ENCODE measurements at places on chromosomes 11 and 22. TPM values are rescaled to one million over a fixed set of nuclear protein-coding genes. Genes with fewer than 3 reads are reported as not detected.

DNA sequence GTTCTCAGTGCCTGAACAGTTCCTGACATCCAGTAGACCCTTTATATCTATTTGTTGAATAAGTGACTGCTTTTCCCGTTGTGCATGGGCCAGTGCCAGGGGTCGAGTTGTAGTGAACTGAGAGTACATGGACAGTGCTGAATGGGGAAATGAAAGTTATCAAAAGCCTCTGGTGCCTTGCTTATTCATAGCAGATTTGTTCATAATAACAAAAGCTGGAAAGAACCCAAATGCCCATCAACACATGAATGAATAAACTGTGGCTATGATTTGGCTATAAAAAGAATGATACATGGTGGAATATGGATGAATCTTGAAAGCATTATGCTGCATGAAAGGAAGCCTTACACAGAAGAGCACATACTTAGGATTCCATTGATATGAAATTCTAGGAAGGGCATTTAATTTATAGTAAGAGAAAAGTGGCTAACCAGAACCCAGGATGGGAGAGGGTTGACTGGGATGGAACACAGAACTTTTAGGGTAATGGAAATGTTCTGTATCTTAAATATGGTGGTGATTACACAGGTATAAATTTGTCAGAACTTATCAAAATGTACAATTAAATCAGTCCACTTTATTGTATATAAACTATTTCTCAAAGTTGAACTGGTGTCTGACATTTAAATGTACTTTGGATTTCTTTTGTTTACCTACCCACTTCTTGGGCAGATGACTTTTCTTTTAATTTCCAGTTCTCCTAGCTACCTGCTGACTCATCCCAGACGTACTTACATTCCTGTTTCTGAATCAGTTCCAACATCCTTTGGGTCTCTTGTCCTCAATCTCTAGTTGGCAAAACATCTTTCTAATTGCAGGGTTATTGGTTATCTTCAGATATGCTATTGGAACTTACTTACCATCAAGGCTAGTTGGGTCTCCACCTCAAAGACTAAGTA lies 42.8 kb downstream of the PACS1 start:
- DNase-seq = no peak

DNA sequence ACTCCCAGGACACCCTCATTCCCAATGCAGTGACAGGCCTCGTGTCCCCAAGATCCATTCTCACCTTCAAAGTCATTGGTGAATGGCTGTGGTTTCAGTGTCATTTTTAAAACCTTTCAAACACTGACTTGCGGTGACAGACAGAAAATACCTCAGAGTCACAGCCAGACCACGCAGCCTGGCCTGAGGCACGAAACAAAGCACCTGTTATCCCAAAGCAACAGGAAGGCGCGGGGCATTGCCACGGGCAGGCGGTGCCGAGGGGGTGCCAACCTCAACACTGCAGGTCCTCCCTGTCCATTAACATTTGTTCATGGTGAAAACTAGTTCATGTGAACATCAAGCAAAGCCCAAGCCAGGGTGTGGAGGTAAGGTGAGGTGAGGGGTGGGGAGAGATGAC lies 38.2 kb downstream of the RPUSD4 start:
- DNase-seq = no peak

GRCh38 chr11:44189986-44190882 lies 94.8 kb downstream of the EXT2 start:
- no peak for DNase-seq

DNA sequence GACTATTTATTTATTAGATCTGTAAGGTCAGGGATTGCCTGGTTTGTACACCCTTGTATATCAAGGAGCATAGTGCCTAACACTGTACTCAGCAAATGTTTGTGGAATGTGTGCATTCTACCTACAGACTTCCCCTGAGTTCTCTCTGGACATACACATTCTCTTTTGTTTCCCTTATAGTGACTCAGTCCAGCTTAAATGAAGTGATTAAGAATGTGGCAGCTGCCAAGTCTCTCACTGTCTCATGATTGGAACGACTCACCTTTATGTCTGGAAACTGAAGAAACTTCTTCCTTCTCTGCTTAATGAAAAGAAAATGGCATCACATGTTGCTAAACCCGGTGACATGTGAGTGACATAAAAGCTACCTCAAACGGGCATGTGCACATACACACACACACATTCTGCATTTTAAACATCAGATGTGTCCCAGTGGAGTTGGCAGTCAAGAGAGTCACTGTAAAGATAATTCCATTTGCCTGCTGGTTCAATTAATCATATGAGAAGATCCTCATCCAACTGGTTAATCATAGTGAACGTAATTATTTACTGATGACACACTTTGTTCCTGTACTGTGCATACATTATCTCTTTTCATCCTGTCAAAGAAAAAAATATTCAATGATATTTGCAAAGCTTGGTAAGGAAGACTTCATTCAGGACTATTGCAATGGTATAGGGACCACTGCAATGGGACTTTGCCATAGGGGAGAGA lies 42.8 kb downstream of the GLYAT start:
- no peak for DNase-seq

DNA sequence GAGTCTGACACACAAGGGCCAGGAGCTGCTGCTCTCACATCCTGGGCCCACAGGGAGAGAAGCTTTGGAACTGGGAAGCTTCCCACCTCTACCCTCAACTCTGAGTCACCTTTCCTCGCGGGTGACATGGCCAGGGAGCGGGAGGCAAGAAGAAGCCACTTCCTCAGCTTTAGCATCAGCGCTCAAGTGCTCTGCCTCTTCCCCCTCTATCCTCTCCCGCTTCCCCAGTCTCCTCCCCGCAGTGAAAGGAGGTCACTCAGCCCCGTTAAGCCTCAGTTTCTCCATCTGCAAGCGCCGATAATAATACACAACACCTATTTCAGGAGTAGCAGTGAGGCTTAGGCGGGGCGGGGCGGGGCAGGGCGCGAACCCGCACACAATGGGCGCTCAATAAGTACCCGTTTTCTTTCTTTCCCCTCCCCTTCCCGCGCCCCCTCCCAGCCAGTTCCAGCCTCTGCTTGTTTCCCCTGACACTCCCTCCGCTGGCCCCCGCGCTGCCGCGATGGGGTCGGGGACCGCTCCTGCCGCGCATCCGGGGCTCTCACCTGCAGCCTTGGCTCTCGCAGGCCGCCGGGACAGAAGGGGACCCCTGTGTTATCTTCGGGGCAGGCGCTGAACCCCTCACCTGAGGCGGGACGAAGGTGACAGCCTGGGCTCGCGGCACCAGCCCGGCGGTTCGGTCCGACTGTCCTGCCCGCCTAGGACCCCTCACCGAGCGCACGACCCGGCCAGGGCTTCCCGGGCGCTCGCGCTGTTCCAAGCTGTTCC lies 892 bp downstream of the GDPD5 start:
- no peak for DNase-seq

DNA sequence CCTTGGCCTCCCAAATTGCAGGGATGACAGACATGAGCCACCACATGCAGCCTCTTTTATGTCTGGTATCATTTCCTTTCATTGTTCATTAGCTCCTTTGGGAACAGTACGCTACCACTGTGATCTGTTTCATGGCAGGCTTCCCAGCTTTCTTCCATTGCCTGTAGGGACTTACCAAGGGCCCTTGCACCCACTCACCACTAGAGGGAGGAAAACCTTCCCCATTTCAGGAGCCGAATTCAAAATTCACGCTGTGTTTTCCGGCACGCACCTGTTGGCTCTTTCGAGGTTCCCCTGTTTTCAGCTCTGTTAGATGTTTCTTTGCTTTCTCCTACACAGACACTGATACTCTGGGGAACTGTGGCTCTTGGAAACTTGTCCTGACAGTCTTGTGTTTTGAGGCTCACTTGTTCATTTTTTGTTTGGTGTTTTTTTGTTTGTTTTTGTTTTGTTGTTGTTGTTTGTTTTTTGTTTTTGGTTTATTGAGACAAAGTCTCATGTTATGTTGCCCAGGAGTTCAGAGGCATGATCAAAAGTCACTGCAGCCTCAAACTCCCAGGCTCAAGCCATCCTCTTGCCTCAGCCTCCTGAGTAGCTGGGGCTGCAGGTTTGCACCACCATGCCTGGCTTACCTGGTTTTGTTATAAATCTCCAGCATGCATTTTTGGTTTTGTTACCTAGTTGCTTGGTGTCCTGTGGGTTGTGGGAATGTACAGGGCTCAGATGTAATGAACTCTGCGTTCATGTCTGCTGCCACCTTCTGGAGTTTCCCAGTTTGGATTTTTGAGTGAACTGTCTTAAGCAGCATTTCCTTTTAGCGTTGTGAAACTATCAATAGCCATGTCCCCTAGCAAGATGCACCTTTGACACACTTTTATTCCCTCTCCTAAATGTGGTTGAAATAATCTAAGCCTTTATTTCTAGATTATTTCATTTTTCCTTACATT lies 2.3 kb downstream of the KRTAP5-11 start:
- peak; percentile 78 for DNase-seq

GRCh38 chr11:79116600-79116999 lies 324.2 kb downstream of the TENM4 start:
- DNase-seq = no peak

DNA sequence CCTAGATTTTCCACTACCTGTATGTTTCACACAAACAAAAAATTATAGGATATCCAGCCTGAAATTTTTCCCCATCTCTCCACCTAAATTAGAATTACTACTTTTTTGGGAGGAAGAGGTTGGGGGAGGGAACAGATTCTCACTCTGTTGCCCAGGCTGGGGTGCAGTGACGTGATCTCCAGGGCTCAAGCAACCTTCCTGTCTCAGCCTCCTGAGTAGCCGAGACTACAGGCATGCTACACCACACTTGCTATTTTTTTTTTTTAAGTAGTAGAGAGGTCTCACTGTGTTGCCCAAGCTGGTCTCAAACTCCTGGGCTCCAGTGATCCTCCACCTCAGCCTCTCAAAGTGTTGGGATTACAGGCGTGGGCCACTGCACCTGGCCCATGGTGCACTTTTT lies 9.5 kb downstream of the JAML start:
- no peak for DNase-seq

- no peak for DNase-seq
These were observed 85.6 kb upstream of the VPREB1 start for GRCh38 chr22:22158965-22159364.

- DNase-seq = no peak
These were observed 33.7 kb upstream of the CHORDC1 start for GRCh38 chr11:90256404-90257157.

GRCh38 chr22:42277988-42278776 lies 7.7 kb upstream of the TCF20 start:
- DNase-seq = peak; percentile 53

DNA sequence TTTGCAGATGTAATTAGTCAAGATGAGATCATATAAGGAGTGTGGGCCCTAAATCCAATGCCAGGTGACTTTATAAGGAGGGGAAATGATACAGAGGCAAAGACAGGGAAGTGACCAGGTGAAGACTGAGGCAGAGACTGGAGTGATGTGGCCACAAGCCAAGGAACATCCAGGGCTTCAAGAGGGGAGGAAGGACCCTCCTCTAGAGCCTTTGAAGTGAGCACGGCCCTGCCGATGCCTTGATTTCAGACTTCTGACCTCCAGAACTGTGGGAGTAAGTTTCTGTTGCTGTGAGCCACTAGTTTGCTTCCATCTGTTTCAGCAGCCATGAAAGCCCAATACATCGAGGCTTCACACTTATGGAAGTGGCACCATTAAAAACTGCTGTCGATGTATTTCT lies 78.7 kb downstream of the SHANK2 start:
- DNase-seq = no peak

DNA sequence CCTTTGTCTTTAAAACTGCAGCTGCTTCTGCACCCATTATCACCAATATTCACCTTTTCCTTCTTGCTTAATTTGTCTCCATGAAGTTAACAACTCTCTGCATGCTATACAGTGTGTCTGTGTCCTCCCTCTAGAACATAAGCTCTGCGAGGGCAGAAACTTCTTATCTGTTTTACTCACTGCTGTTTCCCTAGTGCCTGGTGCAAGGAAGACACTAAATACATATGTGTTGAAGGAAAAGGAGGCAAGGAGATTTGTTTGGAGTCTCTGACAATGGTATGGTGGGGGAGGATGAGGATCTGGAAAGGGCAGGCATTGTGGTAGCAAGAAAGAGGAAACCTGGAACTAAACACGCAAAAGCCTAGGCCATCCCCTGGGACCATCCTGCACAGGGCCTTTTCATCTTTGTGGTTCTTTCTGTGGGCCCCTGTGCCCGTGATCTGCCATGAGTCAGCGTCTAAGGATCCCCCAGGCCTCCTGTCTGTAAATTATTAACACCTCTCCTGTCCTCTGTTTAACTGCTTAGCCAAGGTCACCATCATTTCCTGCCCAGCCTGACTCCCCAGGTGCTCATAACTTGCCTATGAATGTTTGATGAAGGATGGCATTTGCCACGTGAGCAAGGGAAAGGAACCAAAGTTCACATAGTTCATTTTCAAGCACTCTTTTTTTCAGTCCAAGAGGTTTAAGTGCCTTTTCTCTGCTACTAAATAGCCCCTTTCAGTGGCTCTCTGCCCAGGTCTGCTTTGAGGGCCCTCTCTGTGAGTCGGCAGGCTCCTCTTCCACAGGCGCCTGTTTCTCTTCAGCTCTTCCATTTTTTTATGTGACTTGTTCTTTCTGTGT lies 131.1 kb downstream of the RASSF10 start:
- DNase-seq = peak; percentile 70

GRCh38 chr11:60879971-60880588 lies 12.7 kb downstream of the ZP1 start:
- DNase-seq = peak; percentile 1

GRCh38 chr11:44950625-44951476 lies at the start of gene TP53I11:
Gene TP53I11 (minus strand): TSS chr11:44950883. CDS start chr11:44938335, 12,548 bp downstream.
- peak; percentile 69 for DNase-seq

DDI1 gene
- total RNA-seq = not detected

SERGEF gene
- total RNA-seq = 33.3 TPM

OR2AG2 gene
- total RNA-seq = 0.06 TPM

OR52J3 gene
- not detected for total RNA-seq

ZNF280B gene
- total RNA-seq = 0.49 TPM

BBS1 gene
- 41.4 TPM for total RNA-seq

POGLUT3 gene
- 31.8 TPM for total RNA-seq
